ENCODE measurements at places on chromosomes 1 and 21. TPM values are rescaled to one million over a fixed set of nuclear protein-coding genes. Genes with fewer than 3 reads are reported as not detected.

Gene RAP1GAP
- total RNA-seq = 13.4 TPM

DNA sequence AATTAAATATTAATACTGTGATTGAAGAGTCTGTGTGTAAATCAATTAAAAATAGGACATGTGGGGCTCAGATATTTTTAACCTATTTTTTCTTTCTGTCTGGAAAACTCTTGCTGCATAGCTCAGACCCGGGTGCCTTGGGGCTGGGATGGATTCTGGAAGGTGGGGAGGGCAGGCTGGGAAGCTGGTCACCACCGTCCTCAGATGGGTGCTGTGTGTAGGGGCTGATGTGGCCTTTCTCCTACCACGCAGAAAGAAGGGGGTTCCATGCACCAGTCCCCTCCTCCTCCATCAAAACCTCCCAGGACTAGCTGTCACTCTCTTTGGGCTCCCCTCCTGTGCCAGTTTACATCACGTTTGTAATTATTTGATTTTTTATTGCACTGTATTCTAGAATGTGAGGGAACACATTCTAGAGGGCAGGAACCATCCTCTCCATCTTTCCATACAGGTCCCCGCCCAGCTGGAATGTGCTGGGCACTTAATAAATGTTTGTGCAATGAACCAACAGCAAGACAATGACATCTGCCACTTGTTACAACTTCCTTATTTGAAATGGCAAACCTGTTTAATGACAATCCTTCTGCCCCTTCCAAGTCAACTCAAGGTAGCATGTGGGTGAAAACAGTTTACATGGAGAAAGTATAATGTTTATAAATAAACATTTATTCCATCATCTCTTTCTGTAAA, 104.3 kb downstream of the EDEM3 start:
- no peak for DNase-seq

- DNase-seq = peak; percentile 61
Observed at GRCh38 chr21:43585924-43586413, 73.3 kb downstream of the HSF2BP start.

Gene LCE2C
- total RNA-seq = not detected

DNA sequence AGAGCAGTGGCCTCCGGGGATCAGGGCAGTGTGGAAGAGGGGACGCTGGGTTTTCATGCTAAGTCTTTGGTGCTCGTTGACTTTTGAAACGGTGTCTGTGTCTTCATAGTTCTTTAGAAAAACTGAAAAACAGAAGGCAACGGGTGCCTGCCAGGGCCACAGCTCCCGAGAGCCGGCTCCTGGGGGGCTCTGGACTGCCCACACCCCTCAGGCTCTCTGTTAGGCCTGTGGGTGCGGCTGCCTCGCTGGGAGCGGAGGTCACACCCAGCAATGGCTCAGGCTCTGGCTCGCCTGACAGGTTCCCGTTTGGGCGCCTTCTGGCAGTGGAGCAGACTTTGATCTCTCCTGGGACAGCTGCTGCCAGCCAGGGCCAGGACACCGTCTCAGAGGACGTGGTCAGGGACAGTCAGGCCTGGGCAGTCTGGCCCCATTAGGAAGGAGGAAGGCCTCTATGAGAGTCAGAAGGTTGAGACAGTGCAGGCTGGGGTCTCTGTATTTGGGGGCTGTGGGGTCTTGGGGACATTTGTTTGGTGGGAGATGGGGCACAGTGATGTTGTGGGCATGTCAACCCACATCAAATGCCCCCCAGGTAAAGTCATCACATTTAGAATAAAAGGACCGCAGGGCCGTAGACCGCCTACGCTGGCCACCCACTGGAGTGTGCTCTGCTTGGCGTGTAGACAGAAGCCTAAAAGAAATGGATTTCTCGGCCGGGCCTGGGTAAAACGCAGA, 5.6 kb downstream of the ARHGEF16 start:
- no peak for DNase-seq

Gene LCE1A
- total RNA-seq = not detected
